ENCODE measurements at places on chromosomes 1 and 21.

DNA sequence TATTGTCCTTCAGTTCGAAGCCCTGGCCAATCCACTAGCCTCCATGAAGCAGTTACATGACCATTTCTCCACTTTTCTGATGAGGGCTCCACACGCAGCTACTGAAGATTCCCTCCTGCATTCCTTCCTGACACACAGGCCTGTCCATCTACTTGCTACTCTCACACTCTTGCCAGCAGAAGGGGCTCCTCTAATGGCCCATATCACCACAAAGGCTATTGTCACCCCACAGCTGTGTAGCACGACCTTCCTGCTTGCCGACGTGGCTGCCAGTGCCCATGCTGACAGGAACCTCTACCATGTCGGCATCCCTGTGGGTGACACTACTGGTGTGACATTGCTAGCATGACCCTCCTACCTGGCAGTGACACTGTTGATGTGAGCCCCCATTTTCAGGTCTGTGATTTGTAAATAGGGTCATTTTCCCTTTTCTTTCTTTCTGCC is 1528.6 kb upstream of the TPTE start:
- DNase-seq: no peak

GRCh38 chr1:52554267-52554640 is 1.4 kb upstream of the TUT4 start:
- peak; percentile 7 for DNase-seq

DNA sequence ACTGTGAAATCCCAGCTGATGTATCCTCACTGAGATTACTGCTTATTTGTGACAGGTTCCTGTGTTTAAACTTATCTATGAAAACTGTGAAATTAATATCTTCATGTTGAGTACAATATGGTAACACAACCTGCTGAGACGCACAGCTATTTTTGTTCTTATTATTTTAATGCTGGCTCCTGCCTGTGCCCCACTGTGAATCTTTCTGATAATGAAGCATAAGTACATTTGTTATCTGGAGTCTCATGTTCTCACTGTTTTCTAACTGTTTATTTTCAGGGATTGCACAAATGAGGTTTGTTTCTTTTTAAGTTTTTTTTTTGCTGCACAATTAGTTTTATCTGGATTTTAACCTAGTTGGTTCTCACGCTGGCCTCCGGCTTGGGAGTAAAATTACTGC is 39.9 kb upstream of the IFNAR2 start:
- no peak for DNase-seq

- no peak for DNase-seq
These were observed 786.6 kb downstream of the ADGRL2 start for GRCh38 chr1:82587371-82587770.

DNA sequence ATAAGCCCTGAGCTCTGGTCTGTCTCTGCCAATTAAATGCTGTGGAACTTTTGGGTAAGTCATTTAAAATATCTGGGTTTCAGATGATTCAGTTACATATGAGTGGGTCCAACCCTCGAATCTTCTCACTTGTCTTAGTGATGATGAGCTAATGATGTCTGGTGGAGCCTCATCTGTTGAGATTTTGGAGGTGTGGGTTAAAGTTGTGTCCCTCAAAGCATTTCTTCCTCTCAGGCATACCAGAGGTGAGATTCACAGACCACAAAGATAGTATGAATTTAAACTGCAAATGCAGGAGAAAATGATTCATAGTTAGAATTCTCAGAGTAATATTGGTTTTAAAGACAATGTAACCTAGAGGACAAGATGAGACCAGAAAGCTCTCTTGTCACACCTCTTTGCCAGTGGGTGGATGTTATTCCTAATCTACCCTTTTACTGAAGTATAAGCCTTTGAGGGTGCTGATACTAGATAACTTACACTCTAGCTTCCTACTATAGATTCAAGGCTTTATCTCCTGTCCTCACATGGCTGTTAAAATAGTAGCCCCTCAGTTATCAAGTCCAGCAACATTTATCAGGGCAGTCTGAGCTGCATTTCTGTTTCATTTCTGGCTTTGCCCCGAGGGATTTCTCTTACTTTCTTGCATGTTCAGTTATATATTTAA is 90.7 kb downstream of the MT1HL1 start:
- peak; percentile 81 for DNase-seq

Data from GM23248 (cell line).